ENCODE measurements at places on chromosomes 5 and 9. TPM values are rescaled to one million over a fixed set of nuclear protein-coding genes. Genes with fewer than 3 reads are reported as not detected.

Gene GDF9
- total RNA-seq, result 0.30 TPM

Gene SPATA31E1
- not detected for total RNA-seq

Gene UBTD2
- 8.7 TPM for total RNA-seq

Gene OTULIN
- 23.5 TPM for total RNA-seq

Gene LRRC19
- total RNA-seq, result not detected

Gene FYB1
- 5.8 TPM for total RNA-seq

DNA sequence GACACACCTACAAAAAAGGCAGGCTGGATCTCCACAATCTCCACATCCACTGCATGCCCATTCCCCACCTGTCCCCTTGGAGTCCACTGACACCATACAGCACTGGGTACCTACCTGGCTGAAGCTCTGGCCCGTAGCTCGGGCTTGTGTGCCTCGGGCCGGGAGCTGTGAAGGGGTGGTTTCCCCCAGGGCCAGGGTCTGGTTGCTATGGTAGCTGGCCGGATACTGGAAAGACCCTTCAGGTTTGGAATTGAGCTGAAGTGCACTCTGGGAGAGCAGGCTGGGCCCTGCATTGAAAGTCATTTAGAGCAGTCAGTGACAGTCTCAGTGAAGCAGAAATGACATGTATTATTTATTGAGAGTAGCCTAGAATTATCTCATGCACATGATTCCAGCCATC, 507.3 kb downstream of the CTNND2 start:
- no peak for DNase-seq

DNA sequence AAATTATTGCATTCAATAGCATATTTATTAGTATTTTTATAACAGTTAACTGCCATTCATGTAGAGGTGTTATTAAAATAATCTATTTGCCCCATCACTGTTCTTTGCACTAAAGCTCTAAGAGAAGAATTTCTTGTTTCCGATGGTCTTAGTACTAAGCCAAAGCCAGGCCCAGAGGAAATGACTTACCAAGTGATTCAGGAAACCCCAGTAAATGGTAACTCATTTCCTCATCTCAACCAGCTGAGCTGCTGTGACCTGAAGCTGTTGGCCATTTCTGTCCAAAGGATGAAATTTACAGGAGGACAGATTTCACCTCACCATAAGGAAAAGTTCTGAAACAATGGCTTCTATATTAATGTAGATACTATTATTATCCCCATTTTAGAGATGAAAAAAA, 117.0 kb downstream of the PIK3R1 start:
- no peak for DNase-seq

DNA sequence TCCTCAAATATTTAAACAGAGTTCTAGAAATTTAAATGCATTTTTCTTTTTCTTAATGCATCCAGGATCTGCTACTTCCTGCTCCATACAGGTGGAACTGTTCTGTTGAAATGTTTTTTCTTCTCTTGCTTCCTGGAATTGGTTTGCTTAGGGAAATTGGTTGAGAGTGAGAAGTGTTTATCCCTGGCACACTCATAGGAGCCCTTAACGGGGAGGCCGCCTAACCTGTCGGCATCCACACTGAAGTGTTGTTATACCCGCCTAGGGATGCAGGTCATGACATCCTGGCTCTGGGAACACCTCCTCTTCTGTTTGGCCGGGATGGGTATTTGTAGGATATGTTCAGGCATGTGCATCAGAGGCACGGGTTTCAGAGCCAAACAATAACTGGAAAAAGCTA, 239.7 kb downstream of the GADD45G start:
- no peak for DNase-seq

GRCh38 chr9:29282121-29282520, 1708.8 kb upstream of the C9orf72 start:
- DNase-seq, result no peak

GRCh38 chr9:77759391-77759790, 111.3 kb upstream of the GNA14 start:
- no peak for DNase-seq

DNA sequence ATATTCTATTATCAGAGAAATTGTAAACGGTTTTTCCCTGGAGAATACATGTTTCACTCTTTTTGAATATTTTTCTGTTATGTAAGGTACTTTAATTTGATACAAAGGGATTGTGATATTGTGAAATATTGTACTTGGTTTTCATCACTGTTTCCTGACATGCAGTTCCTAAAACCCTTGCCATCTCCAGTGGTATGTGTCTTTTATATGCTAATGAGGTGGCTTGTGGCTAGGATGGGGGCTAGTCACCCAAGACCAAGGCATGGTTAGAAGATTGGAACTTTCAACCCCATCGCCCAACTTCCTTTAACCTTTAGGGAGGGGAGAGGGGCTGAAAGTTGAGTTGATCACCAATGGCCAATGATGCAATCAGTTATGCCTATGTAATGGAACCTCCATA, 160.6 kb downstream of the TAF11L14 start:
- no peak for DNase-seq

DNA sequence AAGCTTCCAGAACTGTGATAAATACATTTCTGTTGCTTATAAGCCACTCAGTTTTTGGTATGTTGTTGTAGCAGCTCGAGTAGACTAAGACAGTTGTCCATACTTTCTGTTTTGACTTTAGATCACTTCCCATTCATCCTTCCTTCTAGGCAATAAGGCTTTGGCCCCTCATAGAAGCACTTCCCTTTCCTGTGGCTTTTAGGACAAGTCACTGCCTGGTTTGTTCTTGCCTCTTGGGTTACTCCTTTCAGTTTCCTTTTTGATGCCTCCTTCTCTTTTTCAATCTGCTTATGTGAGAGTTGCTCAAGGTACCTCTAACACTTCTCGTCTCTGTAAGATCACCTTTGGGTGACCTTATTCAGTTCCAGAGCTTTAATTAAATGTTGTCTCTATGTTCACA, 72.4 kb upstream of the NTRK2 start:
- no peak for DNase-seq

- no peak for DNase-seq
Measured at GRCh38 chr9:110282018-110282738, 25.9 kb upstream of the TXN start.

DNA sequence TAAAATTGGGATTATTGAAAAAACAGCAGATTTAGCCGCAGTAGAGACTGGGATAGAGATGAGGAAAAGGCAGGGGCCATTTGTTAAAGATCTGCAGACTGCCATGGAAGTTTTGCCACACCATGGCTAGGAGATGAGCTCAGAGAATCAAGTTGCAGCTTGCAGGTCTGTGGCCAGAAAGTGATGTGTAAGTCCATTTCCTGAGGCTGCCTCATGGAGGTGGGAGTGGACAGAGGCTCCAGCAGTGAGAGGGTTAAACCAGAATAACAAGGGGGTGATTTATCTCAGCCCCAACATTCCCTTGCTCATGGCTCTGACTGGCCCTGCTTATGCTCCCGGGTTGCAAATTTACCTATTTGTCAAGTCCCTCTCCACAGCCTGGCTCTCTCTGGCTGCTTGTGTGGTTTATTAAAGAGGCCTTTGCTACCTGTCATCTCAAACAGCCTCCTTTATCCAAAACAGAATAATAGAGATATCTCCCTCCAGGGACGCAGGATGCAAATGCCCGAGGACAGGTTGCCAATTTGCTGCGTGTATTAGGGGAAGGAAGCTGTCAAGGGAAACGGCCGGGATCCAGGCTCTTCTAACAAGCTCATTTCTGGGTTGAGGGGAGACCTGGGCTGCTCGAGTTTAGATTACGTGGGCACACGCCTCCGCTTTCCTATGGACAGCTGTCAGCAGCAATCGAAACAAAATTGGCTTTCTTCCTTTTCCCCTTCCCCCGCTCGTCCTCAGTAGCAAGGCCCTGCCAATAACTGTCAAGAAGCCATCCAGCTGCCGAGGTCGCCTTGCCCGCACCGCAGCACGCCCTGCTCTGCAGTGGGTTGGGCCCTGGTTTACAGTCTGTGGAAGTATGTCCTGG, 72.8 kb upstream of the PITX1 start:
- DNase-seq, result no peak

GRCh38 chr5:31854181-31855133, 215.5 kb downstream of the PDZD2 start:
- DNase-seq, result peak; percentile 67

DNA sequence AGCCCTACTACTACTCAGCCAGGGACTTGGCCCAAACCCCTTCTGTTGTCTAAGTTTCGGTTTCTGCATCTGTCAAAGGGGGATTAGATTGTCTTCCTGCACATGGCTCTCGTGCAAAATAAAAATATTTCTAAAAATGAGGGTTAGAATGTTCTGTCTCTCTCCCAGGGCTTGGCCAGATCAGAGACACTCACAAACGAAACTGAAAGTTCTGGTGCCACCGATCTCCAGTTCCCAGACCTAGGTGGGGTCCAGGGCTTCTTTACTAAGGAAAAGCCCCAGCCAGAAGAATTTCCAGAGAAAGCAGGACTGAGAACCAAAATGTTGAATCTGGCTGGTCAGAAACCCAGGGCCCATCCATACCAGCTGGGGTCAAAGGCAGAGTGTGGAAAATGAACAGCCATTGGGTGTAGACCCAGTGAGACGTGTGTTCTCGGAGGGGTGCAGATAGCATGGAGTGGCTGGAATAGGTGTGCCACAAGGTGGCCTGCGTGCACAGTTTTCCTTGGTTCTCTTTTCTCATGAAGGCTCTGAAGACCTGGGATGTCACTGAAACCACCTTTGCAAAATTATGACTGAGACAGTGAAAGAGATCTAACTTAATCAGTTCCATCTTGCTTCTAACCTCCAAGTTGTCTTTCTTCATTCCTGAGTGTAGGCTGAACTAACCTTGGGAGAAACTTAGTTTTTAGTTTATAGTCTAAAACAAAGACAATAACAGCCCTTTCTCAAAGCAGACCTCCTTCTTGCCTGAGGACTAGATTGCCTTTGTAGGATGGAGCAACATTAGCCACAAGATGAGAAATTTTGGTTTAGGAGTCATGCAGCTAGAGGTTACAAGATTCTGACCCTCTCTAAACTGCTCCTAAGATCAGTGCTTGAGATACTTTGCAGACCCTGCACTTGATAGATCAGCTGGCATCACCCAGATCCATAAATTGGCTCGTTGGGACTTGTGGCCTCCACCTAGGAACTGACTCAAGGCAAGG, 2.3 kb upstream of the SLC23A1 start:
- peak; percentile 44 for DNase-seq

DNA sequence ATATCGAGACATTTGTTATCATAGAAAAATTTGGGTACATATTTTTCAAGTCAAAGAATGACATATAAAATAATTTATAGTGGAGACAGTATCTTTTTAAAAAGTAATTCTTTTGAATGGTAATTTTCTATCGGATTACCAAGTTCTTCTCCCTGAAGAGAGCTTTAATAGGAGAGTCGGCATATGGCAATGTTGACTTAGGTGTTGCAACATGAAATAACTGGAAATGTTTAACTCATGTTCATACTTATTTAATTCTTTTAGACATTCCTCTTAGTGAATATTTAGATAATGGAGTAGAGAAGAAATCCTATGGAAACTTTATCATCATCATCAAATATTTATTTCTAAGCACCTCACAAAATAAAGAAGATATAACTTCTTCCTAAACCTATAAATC, 118.2 kb upstream of the CTNND2 start:
- DNase-seq, result no peak

DNA sequence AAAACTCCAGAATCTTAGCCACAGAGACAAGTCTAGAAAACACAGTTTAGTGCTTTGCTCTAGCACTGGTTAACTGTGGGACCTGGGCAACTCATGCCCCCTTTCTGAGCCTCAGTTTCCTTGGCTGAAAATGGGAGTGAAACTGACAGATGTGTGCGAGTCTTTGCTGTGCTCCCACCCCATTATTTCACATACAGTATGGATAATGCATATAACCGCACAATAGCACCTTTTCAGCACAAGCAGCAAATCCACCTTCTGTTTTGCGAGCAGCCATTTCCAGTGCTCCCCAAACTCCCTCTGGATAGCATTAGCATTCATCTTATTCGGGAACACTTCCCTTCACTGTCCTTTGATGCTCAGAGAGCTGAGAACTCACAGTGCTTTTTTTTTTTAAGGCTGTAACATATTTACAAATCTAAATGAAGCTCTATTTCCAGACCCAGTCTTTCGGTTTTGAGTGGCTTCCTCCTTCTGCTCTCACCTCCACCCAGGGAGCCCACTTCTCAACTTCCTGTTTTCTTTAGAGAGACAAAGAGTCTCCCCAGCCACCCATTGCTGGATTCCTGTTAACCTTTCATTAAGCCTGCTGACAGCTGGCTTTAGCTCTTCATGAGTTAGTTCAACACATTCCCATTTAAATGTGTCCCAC, 49.2 kb downstream of the TIMD4 start:
- no peak for DNase-seq

DNA sequence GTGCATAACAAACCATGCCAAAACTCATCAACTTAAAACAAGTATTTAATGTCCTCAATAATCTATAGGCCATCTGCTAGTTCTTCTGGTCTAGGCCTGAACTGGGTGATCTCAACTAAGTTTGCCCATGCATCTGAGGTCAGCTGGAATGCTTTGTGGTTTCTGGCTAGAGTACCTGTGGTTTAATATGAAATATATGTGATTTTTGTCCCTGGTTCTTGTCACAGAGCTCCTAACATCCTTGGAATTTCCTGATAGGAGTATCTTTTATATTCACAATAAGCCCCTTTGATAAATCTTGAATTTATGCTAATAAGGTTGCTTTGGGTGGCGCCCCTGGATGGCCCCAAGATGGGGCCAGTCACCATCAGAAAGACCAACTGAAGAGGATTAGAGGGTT, 535.9 kb downstream of the DNAH5 start:
- no peak for DNase-seq

- no peak for DNase-seq
Measured at GRCh38 chr9:102974530-102974929, 20.6 kb upstream of the CYLC2 start.

DNA sequence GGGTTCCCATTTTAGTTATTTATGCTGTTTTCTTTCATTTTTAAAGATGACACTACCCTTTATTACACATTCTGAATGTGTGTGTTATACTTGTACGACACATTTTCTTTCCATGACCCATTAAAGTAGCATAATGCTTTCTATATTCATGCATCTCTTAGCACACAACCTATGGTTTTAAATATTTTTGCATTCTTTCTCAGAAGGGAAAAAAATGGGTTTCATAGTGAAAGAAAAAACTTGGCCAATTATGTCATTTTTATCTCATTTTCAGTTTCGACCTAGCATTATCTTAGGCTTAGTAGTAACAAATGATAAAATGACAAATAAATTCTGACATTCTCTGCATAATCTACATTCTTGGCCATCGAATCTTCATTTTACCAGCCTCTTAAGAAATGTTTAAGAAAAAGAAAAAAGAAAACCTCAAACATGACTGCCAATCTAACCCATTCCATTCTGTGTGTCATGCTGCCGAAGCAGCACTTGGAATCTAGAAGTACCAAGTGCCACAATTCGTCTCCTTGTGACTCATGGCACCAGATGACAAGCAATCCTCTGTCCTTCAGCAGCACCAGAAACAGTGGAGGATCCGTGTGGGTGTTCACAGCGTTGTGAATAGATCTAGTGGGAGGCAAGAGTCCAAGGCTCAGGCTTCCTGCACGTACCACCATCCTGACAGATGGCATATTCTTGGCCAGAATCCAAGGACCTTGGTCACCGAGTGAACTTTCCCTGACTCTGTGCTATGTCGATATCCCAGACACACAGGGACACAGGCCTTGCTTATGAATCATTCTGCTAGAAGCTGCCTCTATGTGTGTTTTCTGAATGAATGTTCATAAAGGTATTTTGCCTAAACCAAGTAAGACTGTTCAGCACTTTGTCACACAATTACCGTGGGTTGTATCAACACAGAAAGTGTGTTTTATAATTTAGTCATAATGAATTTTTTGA, 502.7 kb downstream of the NR2F1-AS1 start:
- peak; percentile 49 for DNase-seq
